CD4-positive, alpha-beta T cell treated with Interferon alpha-2 for 1 hour (primary cell): ENCODE measurements at places on chromosomes 12 and 14.

GRCh38 chr12:33967760-33968159 lies 54.5 kb upstream of the ALG10 start:
- no peak for DNase-seq

DNA sequence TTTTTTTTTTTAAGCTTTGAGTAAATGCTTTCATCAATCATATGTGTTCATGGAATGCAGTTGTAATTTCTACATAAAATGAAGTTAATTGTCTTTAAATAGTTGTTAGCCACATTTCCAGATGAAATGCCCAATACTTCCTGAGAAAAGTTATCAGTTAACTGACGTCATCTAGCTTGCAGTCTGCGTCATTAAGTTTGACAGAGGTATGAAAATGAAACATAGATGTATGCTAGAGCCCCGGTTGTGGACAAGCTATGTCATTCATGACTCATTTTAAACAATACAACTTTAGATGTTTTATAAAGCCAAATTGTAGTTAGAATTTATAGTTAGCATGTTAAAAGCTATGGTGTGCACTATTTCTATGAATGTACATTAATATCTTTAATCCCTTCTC lies 90.7 kb downstream of the PLEKHA5 start:
- DNase-seq, result no peak

DNA sequence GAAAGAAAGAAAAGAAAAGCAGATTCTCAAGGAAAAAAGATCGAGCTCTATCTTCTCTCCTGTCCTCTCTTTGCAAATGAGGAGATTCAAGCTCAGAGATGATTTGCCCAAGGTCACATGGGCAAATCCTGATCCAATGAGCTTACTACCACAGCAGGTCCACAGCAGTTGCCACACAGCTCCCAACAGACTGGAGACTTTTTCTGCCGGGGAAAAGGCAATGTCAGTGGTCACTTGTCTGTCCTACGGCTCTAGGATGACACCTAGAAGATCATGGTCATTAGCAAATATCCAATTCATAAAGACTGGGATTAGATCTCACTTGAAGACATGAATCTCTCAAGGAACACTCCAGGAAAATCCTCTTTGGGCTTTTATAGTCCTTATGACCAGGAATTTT lies 58.8 kb downstream of the TTC7B start:
- DNase-seq, result no peak

DNA sequence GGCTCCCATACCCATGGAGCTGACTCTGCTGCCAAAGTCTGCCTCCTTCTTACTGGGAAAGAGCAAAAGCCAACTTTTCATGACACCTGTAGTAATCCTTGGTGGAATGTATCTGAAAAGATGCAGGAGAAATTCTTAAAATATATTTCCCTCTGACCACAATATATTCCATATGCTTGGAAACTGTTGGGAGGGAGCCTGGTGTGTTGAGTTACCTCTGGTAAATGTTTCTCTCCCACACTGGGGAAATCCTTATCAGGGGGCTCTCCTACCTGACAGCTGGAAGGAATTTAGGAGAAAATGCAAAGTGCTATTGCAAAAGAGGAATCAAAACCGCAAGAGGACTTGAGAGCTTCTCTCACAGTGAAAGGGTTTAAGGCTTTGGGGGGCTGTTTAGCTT lies 139.4 kb downstream of the TBX5 start:
- no peak for DNase-seq

- DNase-seq, result no peak
These were observed 17.8 kb upstream of the PPP2R5C start for GRCh38 chr14:101743701-101744100.

DNA sequence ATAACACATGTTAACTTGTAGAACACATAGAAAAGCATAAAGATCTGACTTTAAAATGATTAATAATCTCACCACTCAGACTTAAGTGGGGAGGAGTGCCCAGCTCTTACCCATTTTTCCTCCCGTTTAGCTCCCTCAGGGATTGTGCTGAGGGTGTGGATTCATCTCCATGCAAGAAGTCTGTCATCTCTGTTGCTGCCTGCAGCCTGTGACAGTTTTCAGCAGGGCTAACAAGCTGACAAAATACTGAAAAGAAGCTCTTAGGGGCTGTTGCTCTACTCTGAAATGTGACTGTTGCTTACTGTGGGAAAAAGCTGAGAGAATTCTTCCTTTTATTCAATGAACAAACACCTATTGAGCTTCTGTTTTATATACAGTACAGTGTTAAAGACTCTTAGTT lies 216.2 kb downstream of the CPNE8 start:
- no peak for DNase-seq

DNA sequence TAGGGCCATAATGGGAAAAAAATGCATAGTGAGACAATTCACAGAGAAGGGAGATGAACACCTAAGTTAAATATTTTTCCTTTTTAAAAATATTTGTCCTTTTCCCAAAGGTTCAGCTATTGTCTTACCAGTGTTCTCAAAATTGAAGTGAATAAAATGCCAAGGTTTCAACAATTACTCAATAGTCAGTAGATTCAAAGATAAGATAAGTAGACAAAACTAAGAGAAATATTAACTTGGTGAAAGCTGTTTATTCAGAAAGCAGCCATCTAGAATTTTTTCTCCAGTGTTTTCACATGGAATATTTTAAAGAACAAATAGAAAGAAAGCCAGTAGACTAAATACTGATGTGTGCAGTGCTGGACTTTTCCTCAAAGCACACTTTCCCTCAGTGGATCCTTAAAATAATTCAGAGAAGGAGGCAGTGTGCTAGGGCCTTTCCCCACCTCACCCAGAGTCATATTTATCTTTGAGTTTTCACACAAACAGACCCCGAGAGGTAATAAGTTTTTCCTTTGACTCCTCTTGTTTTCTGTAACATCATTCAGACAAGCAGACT lies 144.5 kb upstream of the PLEKHG7 start:
- no peak for DNase-seq

GRCh38 chr12:1220127-1221092 lies 229.4 kb downstream of the ERC1 start:
- no peak for DNase-seq

GRCh38 chr12:121423253-121423652 lies 23.3 kb downstream of the RNF34 start:
- DNase-seq, result no peak

DNA sequence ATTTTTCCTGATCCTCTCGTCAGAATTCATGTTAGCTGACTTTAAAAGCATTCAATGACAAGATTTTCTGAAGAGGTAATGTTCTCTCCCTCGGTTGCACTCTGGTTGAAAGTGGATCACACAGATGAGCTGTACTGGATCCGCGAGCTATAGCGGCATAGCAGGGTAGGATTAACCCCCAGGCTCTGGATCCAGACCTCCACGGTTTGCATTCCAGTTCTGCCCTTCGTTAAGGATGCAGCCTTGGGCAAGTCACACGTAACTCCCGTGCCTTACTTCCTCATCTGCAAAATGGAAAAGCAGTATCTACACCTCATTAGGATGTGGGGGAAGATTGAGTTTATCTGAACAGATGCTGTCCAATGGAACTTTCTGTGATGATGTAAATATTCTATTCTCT lies 13.8 kb downstream of the CCDC92 start:
- no peak for DNase-seq

DNA sequence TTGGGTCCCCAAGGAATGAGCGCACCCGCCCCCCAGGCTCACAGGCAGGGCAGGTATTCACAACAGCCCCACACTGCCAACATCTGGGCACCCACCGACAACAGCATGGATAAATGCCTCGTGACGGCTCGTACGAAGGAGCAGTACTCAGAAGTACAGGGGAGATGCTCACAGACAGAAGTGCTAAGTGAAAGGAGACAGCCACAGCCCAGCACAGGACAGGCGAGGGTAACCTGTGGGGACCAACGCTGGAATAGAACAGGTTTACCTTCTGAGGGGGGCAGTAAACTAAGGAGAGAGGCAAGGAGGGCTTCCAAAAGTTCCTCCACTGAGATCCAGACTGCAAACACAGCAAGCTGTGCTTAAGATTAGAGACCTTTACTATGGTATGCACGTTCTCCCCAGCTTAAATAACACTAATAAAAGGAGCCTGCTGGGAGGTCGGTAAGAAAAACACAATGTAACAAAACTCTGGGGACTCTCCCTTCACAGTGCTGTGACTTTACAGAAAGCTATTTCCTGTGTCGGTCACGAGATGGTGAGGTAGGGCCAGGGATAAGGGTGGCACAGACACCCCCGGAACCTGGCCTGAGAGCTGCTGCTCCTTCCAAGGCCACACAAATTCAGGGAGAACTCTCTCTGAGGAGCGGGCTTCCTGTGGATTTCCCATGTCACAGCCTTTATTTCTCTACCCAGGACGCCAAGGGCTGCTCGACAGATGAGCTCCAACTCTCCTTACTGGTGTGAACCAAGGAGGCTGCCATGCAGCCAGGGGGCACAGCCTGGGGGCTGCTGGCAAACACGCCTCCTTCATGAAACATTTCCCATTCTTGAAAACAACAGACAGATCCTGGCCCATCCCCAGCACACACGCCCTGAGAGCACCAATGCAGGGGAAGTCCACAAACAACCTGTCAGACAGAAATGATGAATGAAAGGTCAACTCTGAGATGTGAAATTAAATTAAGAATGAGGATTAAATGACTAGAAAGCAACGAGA lies 26.3 kb downstream of the SLC15A4 start:
- DNase-seq, result peak; percentile 56

GRCh38 chr12:24815114-24815423 lies 133.8 kb downstream of the BCAT1 start:
- DNase-seq, result no peak

- no peak for DNase-seq
These were observed 191.9 kb upstream of the DIO3 start for GRCh38 chr14:101369194-101369915.

GRCh38 chr14:53953828-53954550 lies 2.6 kb downstream of the BMP4 start:
- no peak for DNase-seq

DNA sequence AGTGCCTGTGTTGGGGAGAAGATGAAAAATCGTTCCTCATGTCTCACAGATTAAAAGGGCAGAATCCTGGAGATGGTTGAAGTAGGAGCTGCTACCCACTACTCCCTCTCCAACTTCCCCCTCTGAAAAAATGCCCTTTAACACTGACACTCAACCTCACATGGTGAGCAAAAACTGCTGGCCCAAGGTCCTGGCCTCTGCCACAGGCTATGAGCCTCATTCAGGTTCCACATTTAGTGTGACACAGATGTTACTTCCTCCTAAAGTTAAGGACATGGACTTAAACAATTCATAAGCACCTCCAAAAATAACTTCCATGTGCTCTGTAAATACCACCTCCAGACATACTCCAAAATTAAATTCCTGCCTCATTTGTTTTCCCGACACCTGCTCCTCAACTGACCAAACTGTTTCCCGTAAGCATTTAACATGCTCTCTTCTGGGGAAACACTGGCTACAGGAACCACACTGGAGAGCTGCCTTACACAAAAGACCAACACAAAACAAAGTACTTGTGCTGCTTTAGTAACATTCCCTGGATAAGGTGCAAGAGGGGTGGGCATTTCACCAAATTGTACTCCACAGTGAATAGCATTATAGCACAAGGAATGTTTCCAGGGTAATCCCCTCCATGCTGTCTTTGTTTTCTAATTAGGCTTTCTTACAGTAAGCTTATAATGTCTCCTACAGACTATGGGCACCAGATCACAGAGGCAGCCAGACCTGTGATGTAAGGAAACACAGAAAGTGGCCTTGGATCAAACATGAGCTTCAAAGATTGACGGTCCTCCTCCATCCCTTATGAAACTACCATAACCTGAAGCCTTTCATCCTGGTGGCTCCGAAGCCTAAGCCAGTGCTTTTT lies 57.0 kb downstream of the PHLDA1 start:
- DNase-seq, result peak; percentile 39

DNA sequence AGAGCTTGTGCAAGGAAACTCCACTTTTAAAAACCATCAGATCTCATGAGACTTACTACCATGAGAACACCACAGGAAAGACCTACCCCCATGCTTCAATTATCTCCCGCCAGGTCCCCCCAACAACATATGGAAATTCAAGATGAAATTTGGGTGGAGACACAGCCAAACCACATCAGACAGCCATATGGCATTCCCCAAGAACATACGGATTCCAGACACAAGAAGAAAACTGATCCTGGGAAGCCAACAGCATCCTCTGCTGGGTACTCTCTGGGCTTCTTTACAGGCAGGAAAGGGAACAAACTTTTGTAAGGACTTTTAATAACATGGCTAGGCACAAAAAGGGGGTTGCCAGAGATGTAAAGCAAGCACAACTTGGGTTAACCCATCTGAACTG lies 127.2 kb downstream of the TMEM132C start:
- DNase-seq, result no peak

DNA sequence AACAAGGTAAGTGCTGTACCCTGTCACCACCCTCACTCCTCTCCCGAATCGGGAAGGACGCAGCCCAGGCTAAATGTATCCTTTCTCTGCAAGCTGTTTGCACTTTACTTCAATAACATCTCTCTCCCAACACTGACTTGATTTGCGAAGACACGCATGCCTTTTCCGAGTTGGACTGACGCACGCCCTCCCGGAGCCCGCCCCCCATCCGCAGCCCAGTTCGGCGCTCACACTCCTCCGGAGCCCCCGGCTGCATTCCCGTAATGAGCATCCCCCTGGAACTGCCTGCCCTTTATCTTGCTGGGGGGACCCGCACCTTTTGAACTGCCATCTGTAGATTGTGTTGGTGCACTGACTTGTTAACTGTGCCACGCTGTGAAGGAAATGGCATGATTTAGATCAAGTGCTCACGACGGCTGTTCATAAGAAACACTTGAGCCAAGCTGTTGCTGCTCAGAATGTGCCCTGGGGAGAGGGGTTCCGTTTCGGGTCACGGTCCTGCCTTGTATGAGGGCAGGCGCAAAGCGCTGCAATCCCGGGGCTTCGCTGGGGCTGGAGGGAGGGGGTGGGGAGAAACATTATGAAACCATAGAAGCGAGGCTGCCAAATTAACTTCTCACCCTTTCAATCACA lies 176.6 kb upstream of the CDKN3 start:
- DNase-seq, result no peak

DNA sequence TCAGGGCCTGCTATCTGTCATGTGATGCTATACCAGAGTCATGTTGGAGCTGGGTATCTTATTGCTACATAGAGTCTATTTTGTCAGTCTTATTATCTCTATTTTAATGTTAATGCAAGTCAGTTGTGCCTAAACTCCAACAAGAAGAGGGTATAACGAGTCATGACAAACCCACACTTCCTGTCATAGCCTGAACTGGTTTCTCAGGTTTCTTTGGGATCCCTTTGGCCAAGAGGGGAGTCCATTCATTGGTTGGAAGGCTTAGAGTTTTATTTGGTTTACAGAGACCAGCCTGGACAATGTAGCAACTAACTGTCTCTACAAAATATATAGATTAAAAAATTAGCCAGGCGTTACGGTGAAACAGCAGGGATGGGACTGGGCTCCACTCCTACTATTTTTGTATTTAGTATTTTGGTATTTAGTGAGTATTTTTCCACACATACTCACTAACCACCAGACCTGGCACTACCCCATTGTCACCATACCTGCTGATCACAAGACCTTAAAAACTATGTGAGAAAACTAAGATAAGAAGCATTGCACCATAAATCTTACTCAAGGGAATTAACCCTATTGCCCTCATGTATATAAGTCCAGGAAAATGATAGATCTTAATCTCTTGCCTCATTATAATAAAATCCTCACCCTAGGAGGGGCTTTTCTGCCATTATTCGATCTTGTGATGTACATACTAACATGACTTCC lies 387.5 kb downstream of the IPO8 start:
- no peak for DNase-seq

GRCh38 chr12:85627584-85627983 lies 208.6 kb downstream of the RASSF9 start:
- DNase-seq, result no peak
